ENCODE measurements at places on chromosomes 2 and 18.

DNA sequence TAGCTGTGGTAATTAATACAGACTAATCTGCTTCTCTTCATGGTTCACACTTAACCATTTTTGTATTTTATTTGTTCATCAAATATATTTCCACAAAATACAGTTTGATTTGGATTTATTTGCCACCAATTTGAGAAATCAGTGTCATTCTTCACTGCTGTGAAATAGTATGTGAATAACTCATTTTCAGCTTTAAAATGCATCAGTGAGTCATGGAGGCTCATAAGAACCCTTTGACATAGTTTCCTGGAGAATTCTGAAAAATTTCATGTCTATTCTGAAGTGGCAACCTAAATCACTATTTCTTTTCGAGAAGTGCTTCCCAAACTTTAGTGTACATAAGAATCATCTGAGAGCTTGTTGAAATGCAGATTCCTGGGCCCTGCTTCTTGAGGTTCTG is 1026.7 kb upstream of the ACVR2A start:
- no peak for DNase-seq

- no peak for DNase-seq
Measured at GRCh38 chr2:71897137-71897480, 250.6 kb downstream of the CYP26B1 start.

- peak; percentile 28 for DNase-seq
Measured at GRCh38 chr2:173978447-173978846, 13.3 kb upstream of the SP3 start.

DNA sequence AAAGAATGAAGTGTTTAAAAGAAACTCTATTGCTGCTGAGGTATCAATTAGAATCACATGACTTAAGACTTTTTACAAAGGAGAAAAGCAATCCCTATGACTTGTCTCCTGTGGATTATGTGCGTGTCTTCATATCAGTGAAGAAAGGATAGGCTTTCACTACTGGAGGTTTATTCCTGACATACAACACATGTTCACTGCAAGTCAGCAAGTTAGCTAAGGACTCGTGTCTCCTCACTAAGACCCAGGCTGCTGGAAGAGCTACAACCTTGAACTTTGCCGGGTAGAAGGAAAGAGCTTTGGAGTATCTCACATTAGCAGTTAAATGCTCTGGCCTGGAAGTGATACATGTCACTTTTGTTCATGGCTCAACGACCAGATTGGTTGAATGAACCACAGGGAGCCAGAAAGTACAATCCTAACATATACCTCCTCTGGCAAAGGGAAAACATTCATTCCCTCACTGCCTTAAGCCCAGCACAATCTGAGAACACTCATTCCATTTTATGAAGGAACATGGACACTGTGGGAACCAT is 215.3 kb downstream of the RNF152 start:
- DNase-seq = no peak

Data from stimulated activated CD4-positive, alpha-beta T cell treated with anti-CD3 and anti-CD28 coated beads, Interleukin-12 subunit alpha, Interleukin-12 subunit beta, amount 100 ng/mL, for 48 hours (primary cell).